ENCODE measurements at places on chromosomes 1 and 21.
A peak's percentile ranks its signal among the peaks of the same experiment; 100 is the strongest.

GRCh38 chr1:169105434-169106094, 926 bp upstream of the ATP1B1 start:
- DNase-seq = peak; percentile 85

DNA sequence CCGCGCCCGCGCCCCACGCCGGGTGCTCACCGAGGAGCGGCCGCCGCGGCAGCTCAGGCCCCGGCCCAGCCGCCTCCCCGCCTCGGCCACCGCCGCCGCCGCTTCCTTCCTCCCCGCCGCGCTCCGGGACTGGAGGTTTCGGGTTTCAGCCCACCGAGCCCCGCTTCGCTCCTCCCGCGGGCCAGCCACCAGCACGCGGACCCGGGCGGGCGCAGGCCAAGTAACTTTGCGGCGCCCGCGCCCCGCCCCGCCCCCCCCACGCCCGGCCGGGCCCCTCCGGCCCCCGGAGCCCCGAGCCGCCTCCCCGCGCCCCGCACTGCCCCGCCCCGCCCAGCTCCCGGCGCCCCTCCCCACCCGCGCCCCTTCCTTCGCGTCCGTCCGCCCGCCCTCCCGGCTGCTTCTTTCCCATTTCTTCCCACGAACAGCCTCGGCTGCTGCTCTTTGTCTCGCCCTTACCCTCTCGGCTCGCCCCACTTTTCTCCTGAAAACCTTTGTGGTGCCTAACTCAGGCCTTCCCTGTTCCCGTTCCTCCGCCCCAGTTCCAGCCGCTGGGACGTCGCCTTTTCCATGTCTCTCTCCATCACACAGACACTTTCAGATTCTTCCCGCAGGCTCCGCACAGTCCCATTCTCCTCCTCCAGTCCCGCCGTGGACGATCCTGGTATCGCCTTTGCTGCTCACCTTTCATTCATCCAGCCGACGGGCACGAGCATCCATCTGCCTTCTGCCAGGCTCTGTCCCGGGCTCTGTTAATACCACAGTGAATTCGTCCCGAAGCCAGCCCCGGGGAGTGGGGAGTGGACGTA, at the start of gene GPR161:
TSS of gene GPR161 (minus strand) at position 222 of the 806 bp plus-strand sequence. CDS start 32,080 bp downstream, outside the sequence.
- no peak for DNase-seq

- DNase-seq = no peak
Measured at GRCh38 chr1:230768903-230769570, 21.8 kb downstream of the CAPN9 start.

GRCh38 chr21:40620386-40621145, 226.4 kb downstream of the DSCAM start:
- DNase-seq = no peak

DNA sequence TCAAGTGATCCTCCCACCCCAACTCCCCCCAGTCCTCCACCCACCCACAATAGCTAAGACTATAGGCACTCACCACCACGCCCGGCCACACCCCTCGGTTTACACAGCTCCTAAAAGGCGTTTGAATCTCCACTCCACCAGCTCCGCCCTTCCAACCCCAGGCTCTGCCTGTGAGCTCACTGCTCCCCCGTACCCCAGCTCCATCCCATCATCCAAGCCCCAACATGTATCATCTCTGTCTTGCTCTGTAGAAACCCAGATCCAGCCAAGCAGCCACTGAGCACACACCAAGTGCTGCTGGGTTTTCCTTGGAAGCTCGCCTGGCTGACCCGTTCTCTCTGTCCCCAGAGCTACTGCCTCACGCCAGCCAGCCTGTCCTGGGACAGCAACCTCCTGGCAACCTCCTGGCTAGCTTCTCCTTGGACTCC, 12.0 kb upstream of the S100A2 start:
- DNase-seq = no peak

Measured in HepG2 (cell line).